ENCODE measurements at places on chromosomes 2 and 18. TPM values are rescaled to one million over a fixed set of nuclear protein-coding genes. Genes with fewer than 3 reads are reported as not detected.

Gene NT5DC4
- not detected for total RNA-seq

DNA sequence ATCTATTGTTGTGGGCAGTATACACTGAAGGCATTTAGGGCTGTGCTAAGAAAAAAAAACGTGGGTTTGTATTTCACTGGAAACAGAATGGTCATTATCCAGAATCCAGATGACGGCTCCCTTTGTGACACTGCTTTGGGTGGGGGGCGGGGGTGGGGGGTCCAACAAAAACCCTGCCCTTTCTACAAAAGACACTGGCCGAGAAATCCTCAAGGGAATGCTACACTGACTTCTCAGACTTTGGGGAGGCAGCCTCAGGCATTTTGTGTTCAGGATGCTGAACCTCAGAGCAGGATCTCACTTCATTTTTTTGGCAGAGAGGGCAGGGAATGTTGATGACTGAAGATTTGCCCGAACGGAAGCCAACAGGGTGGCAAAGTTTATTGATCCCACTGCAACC is 417.1 kb downstream of the HRH4 start:
- DNase-seq: no peak

DNA sequence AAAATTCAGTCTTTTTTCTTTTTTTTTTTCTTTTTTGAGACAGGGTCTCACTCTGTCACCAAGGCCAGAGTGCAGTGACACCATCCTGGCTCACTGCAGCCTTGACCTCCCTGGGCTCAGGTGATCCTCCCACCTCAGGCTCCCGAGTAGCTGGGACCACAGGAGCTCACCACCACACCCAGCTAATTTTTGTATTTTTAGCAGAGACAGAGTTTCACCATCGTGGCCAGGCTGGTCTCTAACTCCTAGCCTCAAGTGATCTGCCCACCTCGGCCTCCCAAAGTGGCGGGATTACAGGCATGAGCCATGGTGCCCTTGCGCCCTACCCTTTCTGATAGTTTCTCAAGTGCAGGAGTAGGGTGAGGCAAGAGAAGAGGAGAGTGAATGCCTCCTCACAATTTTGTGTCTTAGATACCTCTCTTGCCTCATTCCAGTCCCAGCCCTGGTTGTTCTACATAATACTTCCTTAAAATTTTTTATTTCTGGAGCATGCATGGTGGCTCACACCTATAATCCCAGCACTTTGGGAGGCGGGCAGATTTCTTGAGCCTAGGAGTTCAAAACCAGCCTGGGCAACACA is 68.2 kb upstream of the CAB39 start:
- no peak for DNase-seq

DNA sequence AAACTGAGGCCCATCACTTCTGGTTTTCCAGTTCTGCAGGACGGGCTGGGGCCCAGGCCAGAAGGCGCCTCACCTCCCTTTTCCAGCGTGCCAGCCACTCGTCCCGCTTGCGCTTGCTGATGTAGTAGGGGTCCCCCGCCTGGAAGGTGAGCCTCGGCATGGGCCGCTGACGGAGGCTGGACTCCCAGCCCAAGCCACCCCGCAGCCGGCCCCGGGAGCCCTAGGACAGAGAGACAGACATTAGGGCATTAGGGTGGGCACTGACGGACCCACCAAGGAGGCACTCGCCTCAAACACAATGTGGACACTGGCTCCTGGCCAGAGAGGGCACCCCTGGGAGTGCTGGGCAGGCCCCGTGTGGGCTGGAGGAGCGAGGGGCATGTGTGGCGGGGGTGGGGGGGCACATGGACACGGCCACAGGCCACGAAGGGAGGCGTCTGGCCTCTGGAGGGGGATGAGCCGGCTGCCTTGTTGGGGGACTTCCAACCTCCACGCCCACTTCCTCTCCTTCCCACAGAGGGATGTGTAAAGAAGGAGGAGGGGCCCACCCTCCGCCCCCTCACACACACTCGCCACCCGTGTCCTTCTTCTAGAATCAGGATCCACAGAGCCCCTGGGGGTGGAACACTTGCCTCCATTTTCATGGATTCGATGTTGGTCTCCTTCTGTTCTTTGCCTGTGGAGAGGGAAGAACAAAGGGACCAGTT is 66.7 kb downstream of the DNMT3A start:
- DNase-seq: no peak

DNA sequence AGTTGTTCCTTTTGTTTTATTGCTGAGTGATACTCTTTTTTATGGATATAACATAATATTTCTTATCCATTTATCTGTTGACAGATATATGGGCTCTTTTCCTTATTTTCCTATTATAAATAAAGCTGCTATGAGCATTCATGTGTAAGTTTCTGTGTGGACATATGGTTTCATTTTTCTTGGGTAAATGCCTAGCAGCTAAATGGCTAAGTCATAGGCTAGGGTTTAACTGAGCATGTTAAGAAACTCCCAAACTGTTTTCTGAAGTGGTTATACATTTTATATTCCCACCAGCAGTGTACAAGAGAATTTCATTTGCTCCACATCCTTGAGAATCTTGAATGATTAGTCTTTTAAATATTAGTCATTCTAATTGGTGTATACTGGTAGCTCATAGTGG is 786.6 kb upstream of the CDH2 start:
- DNase-seq: no peak

DNA sequence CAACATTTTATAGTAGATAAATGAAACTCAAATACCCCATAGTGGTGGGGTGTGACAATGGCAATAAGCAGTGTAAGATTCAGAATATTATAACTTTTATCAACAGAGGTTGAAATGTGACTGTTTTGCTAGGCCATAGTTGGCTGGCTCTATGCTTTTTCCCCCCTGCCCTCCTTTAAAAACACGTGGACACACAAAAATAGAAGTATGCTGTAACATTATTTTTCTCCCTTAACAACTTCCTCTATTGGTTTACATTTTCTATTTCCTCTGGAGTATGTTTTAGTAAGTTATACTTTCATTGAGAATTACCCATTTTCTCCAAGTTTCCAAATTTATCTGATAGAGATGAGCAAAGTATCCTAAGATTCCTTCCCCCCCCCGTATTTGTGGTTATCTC is 31.1 kb downstream of the NDUFAF7 start:
- DNase-seq: no peak

DNA sequence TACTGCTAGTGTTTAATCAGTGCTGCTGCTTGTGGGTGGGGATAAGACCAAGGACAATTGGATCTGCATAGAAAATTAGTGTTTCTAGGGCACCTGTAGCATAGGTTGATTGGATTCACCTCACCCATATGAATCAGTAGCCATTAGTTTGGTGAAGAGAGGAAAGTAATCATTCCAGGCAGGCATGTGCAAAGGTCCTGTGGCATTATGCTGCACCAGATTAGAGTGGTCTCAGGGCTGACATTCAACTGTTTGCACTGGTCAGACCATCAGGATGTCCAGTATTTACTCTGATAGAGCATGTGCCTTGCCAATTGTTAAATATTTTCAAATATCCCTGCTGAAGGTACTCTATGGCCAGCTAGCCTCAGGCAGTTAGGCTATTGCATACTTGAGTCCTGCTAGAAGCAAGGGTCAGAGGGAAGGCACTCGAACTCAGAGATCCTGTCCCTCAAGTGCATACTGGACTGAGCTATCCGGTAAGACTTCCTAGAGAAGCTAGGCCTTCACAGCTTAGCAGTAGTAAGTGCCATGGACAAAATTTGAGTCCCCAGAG is 64.7 kb downstream of the SKA1 start:
- no peak for DNase-seq

- DNase-seq: peak; percentile 13
Measured at GRCh38 chr2:194867328-194867727, 789.7 kb upstream of the SLC39A10 start.
